ENCODE measurements at places on chromosomes 7 and 10. TPM values are rescaled to one million over a fixed set of nuclear protein-coding genes. Genes with fewer than 3 reads are reported as not detected.

DNA sequence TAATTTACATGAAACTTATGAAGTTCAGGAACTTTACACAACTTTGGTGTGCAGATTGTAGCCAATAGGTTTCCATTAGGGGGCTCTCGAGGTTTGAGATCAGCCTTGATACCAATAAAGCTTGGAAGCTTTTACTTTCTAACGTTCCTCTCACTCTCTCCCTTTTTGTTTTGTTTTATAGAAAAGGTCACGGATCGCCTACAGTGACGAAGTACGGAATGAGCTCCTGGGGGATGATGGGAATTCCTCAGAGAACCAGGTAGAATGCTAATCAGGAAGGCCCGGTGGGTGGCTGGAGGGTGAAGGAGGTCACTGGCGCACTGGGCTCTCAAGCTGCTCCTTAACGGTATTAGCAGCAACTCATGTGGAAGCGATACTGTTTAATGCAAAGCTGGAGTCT, 79.9 kb downstream of the VTI1A start:
- DNase-seq: no peak

GRCh38 chr7:101159696-101160674, 5.4 kb downstream of the VGF start:
- peak; percentile 81 for DNase-seq

DNA sequence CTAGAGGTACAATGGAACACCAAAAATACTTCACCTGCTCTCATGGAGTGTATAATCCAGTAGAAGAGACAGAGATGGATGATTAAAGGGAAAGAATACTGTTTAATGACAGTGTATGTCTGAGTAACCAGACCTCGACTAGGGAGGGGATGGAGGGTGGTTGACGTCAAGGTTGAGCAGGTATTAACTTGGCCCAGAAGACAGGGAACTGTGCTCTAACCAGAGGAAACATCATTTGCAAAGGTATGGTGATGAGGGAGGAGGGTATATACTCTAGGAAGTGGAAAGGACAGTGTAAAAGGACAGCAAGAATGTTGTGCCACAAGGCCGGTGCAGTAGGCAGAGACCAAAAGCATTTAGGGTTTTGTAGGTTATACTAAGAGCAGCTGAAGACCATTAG, 2.9 kb downstream of the MIOS start:
- no peak for DNase-seq

- DNase-seq: no peak
Observed at GRCh38 chr7:118938845-118939244, 714.3 kb downstream of the ANKRD7 start.

DNA sequence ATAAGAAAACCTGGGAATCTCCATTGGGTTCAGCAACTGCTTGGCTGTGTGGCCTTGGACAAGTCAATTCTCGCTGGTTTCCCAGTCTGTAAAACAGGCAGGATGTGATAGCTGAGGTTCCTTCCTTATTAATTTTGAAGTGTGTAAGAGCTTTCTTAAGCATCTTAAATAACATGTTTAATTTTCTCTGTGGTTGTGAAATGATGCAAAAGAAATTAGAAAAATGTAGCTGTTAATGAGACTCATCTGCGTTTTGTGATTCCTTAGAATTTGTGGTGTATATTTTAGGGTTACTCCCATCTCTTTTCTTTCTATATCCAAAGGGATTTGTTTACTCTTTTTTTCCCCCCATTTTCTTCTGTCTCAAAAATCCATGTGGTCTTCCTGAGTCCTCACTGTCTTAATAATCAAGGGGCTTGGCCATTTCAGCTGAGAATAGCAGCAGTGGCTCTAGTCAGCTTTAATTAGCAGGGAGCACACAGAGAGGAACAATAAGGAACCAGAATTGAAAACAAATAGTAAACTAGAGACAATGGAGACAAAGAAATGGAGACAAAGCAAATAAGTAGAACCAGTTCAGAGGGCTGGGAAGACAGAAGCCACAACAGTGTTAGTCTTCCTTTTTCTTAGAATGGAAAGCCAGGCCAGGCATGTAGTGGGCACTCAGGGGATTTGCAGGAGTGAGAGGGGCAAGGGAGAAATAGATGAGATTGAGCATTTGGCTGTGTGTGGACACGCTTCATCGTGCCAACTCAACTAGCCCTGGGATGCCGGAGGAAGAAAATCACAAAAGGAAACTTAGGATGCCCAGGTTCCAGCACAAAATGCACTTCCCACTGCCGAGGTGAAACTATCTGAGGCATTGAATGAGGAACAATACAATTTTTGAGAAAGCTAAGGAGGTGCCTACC, 93.9 kb downstream of the CHN2 start:
- no peak for DNase-seq

DNA sequence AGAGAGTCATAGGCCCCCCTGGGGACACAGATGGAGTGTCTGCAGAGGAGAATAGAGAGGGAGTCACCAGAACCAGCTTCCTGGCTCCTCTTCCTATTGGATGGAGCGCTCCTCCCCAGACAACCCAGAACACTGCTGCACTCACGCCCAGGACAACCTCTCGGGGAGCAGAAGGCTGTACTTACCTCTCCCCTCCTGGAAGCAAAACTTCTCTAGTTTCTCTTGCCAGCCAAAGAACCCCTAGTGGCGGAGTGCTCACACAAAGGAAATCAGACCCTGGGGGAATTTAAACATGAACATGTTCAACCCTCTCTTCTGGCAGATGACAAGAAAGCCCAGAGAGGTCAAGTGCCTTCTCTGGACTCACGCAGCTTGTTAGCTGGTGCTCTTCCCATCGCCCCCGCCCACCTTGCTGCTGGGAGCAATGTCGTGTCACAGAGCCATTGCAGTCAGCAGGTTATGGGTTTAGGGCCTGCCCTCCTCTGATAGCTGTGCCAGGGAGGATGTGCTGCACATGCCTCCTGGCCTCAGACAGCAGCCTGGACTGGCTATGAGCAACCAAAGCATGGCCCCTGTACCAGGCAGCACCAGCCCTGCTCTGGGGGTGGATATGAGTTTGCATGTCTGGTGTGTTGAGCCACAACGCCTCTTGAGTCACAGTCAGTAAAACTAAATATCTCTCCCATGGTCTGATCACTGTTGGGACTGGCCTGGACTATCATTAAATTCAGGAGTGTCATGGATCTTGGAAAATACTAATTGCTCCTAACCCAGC, 84.4 kb downstream of the SLIT1 start:
- DNase-seq: no peak

- no peak for DNase-seq
Observed at GRCh38 chr7:7496311-7496710, 39.4 kb downstream of the COL28A1 start.

- no peak for DNase-seq
Observed at GRCh38 chr10:29634105-29634504, 666 bp downstream of the SVIL start.

DNA sequence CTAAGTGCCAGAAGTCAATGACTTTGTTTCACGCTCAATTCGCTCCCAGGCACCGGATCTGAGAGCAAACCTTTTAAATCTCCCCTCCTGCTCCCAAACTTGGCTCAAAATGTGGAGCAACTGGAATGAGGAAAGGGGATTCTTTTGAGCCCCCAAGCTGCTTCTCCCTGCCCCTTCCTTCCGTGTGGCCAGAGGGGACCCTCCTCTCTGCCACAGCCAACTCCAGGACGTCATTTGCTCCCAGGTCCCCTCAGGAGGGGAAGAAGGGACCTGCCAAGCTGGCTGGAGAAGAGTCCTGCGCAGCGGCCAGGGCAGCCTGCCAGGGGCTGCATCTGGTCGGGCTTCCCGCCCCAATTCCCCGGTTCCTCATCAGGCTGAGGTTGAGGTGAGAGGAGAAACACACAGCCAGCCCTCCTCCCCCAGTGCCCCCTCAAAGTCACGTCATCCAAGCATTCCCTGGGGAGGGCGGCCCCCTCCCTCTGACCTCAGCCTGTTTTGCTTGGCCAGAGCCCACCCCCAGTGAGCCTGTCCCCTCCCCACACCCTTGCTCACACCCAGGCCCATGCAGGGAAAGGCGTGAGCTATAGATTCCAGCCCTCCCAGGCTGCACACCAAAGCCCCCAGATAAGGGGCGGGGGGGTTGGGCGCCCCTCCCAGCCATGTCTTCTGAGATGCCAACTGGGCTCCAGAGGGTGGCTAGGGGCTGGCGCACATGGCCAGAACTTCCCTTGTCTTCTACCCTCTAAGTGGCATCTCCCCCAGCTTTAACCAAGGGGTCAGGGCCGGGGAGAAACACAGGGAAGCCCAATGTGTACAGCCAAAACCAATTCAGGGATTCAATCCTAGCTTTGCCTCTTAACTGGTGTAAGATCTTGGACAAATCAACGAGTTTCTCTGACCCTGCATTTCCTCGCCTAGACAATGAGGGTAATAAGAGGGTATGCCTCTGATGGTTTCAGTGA, 35.0 kb downstream of the SH3PXD2A start:
- DNase-seq: no peak

- no peak for DNase-seq
Observed at GRCh38 chr10:75632805-75633462, 201.5 kb downstream of the LRMDA start.

- DNase-seq: no peak
Observed at GRCh38 chr7:153388611-153389010, 629.1 kb downstream of the ACTR3B start.

DNA sequence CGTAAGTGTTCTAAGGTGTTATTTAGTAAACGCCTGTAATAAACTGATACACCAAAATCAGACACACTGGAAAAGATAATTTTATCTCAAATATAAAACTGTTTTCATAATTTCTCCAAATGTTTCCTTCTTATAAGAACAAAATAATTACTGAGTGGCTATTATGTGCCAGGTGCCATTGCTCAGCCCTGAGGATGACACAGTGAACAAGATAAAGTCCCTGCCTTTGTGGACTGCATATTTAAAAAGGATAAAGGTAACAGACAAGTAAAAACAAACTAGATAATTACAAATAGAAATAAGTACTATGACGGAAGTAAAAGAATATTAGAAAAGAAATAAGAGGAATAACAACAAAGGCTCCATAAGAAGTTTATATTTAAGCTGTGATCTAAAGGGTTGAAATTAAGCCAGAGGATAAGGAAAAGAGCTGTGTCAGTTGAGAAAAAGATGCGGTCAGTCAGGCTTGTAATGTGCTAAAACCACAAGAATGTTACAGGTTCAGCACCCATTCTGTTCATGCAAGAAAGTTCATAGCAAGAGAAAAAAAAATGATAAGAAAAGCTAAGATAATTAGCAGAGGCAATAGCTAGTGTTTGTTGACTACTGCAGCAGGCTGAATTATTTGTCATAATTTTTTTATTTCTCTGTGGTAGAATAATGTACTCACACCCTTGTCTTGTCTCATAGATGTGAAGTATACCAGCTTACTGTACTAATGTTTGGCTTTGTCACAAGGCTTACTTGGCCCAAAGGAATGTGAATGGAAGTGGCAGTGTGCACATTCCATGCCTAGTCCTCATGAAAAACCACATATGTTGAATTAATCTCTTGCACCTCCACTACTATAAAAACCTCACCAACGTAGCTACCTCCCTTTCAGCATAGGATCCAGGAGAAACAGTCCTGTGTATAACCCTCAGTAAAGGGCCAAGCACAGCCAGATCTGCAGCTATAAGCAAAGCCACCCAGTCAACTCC, 75.1 kb downstream of the CRPPA start:
- DNase-seq: peak; percentile 94

DNA sequence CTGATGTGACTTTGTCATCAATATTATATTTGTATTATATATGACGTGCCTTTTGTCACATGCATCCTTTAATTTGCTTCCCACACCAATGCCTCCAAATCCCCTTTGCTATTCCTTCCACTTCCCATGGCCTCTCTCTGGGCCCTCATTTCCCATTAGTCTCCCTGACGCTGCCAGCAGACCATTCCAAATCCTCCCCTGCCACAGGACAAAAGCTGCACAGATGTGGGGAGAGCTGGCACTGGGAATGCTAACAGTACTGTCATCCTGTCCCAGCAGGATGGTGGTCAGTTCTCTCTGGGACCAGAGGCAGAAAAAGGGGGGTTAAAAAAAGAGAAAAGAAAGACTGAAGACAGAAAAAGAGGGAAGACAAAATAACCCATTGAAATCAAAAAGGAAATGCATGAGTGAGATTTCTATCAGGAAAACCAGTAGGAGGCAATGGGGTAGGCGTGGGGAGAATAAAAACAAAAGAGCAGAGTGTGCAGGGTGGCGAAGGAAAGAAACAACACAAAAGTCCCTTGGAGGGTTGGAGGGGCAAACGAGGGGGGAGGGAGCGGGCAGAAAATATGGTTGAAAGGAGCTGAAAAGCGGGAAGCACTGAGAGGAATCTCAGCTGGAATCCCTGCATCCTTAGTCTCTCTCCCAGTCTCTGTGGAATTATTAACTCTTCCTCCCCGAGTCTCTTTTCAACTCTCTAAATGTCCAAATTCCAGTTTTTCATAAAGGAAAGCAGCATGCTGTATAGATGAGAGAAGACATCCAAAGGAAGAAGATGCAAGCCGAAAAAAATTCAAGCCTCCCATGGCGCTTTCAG, 59.2 kb upstream of the PTN start:
- DNase-seq: no peak

- DNase-seq: no peak
Observed at GRCh38 chr10:42615419-42615818, 23.0 kb downstream of the ZNF33B start.

GRCh38 chr7:133310232-133310862, 57.5 kb downstream of the EXOC4 start:
- DNase-seq: no peak

DNA sequence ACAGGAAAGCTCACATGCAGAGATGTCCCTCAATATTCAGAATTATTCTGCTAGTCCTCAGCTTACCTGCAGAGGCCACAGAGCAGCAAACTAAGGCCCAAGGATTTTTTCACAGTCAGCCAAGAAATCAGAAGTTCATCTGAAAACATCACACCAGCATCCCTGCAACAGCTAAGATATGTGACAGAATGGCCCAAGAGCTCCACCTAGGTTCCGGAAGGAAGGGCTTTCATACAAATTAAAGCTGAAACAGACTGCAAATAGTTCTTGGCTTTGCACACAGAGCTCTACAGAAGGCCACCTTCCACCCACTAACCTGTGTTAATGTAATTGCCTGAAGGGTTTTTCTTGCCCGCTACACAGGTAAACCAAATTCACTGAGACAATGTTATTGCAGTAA, 438.8 kb upstream of the C7orf33 start:
- DNase-seq: no peak

GRCh38 chr7:41834805-41835694, 132.2 kb upstream of the INHBA start:
- DNase-seq: no peak

DNA sequence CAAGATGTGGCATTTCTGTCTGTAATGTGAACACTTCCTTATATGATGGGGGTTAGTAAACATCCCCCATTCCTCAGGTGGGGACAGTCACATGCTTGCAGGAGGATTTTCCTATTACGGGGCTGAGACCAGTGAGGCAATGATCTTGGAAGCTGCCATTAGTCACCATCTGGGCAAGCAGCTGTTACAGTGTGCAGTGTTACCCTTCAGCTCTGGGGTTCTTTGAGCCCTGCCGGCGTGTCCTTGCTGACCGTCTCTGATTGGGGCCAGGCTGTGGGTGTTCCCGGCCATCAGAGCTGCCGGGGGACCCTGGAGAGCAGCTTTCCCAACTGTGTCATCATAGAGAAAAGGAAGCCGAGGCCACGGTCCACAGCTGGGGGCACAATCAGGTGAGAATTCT, 126.8 kb upstream of the FAM20C start:
- no peak for DNase-seq

The CLRN3 gene
- total RNA-seq: not detected

The SMKR1 gene
- total RNA-seq: 0.84 TPM

The HIPK2 gene
- total RNA-seq: 3.6 TPM

The TET1 gene
- total RNA-seq: 3.5 TPM

The PITRM1 gene
- 99.5 TPM for total RNA-seq

The GDF10 gene
- not detected for total RNA-seq

The MSMB gene
- total RNA-seq: not detected

All from A172 (cell line).